ENCODE measurements at places on chromosomes 12 and 14.

- peaks cover 100% of the 10 kb centered on the region for H3K36me3 ChIP-seq
- no peaks in the 10 kb centered on the region for H3K4me1 ChIP-seq
- no peak overlapping the region for H3K4me3 ChIP-seq
- no peak overlapping the region for H3K27ac ChIP-seq
- DNase-seq: no peak
Observed at GRCh38 chr12:118035190-118036041, 18.9 kb downstream of the RFC5 start.

DNA sequence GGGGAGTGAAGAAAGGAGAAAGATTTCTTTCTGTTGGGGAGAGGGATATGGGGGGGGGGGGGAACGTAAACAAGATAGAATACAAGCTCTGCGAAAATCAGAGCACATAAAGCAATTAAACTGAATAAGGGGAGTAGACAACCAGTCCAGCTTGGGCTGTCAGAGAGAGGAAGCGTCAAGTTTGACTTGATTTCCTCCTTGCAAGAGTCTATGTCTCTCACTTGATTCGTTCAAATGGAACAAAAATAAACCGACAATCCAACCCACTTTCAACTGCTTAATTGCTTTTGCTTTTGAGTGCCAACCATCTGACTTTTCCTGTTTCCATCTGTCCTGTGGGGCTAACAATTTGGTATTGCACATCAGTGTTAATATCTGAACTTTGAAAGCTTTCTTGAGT is 942 bp downstream of the SYT1 start:
- H3K36me3 ChIP-seq: no peaks in the 10 kb centered on the region
- no peak overlapping the region for H3K4me3 ChIP-seq
- H3K4me1 ChIP-seq: peaks cover 20% of the 10 kb centered on the region
- no peaks in the 10 kb centered on the region for H3K27me3 ChIP-seq
- H3K27ac ChIP-seq: no peak overlapping the region

DNA sequence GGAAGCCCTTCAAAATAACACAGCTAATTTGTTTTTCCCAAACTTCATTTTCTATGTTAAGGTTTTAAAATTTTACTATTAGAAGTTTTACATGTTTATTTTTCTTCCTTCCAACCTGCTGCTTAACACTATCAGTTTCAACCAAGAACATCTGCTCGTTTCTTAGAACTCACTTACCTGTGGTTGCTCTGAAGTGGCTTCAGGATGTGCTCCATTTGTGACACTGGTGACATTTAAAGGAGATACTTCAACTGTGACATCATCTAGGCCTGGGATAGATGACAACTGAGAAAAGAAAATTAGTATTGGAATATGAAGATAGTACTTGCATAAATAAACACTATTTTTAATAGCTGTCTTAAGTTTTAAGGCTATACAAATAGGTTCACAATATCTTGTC is 17.9 kb downstream of the WASHC3 start:
- no peak for DNase-seq
- H3K27ac ChIP-seq: no peak overlapping the region
- H3K4me3 ChIP-seq: no peak overlapping the region
- H3K4me1 ChIP-seq: no peaks in the 10 kb centered on the region
- no peaks in the 10 kb centered on the region for H3K27me3 ChIP-seq
- peaks cover 68% of the 10 kb centered on the region for H3K36me3 ChIP-seq

DNA sequence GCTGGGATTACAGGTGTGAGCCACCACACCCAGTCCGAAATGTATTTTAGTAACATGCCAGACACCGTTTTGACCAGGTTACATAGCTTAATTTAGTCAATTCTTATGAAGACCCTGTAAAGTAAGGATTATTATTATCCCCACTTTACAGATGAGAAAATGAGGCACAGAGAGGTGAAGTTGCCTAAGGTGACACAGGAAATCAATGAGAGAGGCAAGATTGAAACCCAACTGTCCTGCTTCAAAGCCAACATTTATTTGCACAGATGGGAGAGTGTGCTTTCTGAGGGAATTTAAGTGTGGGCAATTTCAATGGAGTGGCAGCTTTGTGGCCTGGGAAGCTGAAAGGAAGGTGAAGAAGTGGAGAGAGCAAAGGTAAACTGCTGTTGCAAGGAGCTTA is 19.1 kb upstream of the EPS8 start:
- H3K27me3 ChIP-seq: no peaks in the 10 kb centered on the region
- DNase-seq: no peak
- H3K36me3 ChIP-seq: no peaks in the 10 kb centered on the region
- no peak overlapping the region for H3K27ac ChIP-seq

- no peak overlapping the region for H3K27ac ChIP-seq
- H3K4me1 ChIP-seq: no peaks in the 10 kb centered on the region
- DNase-seq: no peak
Observed at GRCh38 chr12:23543767-23544166, 405.7 kb downstream of the SOX5 start.

DNA sequence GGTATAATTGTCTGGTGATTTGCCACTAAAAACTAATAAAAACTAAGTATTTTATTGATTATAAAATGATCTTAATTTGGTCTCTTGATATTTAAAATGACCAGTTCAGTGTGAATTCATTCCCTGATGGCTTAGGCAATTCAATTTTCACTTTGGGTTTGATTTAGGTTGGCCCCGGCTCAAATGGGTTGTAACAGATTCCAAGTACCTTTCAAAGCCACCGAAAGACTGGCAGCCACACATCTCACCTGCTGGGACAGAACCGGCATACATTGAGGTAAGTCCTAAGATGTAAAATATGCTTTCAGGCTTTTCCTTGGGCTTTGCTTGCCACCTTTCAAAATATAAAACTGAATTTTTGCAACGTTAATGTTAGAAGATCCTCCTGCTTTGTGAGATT is 77.5 kb upstream of the ATF1 start:
- DNase-seq: no peak
- H3K27me3 ChIP-seq: no peaks in the 10 kb centered on the region
- H3K36me3 ChIP-seq: peaks cover 26% of the 10 kb centered on the region
- H3K4me1 ChIP-seq: no peaks in the 10 kb centered on the region
- H3K27ac ChIP-seq: no peak overlapping the region

DNA sequence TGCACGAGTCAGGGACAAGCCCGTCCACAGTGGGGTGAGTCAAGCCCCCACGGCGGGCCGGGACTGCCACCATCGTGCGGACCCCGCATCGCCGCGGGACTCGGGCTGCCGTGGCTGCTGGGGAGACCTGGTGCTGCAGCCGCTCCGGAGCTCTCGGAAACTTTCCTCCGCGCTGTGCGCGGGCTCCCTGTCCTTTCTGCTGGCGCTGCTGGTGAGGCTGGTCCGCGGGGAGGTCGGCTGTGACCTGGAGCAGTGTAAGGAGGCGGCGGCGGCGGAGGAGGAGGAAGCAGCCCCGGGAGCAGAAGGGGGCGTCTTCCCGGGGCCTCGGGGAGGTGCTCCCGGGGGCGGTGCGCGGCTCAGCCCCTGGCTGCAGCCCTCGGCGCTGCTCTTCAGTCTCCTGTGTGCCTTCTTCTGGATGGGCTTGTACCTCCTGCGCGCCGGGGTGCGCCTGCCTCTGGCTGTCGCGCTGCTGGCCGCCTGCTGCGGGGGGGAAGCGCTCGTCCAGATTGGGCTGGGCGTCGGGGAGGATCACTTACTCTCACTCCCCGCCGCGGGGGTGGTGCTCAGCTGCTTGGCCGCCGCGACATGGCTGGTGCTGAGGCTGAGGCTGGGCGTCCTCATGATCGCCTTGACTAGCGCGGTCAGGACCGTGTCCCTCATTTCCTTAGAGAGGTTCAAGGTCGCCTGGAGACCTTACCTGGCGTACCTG is 1.1 kb downstream of the PDE3A start:
- H3K27me3 ChIP-seq: no peaks in the 10 kb centered on the region
- peak; percentile 91 for DNase-seq
- H3K36me3 ChIP-seq: no peaks in the 10 kb centered on the region
- H3K4me1 ChIP-seq: no peaks in the 10 kb centered on the region

- no peaks in the 10 kb centered on the region for H3K4me1 ChIP-seq
- no peak overlapping the region for H3K27ac ChIP-seq
- no peak for DNase-seq
- no peaks in the 10 kb centered on the region for H3K36me3 ChIP-seq
- H3K4me3 ChIP-seq: no peak overlapping the region
Observed at GRCh38 chr12:53869500-53869899, 69.1 kb upstream of the HOXC13 start.

DNA sequence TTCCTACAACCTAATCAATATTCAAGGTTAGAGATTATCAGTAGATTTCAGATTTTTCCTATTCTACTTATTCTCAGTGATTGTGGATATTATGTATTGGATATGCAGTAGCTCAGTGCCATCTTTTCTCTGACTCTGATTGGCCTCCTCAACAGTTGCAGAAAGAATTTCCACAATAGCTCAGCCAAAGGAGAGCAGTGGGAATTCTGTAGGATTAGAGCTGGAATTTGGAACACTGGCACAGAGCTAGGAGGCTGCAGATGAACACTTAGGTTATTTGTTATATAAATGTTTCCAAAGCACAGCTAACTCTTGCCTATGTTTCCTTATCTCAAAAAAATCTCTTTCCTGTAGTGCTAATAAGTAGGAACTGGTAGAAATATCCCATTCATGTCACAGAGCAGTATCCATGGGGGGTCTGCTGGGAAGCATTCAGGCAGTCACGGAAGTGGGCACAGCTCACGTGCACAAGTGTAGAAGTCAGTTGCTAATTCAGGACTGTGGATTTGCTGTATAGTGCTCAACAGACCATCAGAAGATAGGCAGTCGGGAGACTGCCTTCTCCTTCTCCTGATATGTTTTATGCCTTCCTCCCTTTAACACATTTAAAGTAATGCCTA is 116.2 kb upstream of the TMEM260 start:
- H3K36me3 ChIP-seq: no peaks in the 10 kb centered on the region
- H3K27ac ChIP-seq: no peak overlapping the region
- no peak for DNase-seq
- H3K4me3 ChIP-seq: no peak overlapping the region

DNA sequence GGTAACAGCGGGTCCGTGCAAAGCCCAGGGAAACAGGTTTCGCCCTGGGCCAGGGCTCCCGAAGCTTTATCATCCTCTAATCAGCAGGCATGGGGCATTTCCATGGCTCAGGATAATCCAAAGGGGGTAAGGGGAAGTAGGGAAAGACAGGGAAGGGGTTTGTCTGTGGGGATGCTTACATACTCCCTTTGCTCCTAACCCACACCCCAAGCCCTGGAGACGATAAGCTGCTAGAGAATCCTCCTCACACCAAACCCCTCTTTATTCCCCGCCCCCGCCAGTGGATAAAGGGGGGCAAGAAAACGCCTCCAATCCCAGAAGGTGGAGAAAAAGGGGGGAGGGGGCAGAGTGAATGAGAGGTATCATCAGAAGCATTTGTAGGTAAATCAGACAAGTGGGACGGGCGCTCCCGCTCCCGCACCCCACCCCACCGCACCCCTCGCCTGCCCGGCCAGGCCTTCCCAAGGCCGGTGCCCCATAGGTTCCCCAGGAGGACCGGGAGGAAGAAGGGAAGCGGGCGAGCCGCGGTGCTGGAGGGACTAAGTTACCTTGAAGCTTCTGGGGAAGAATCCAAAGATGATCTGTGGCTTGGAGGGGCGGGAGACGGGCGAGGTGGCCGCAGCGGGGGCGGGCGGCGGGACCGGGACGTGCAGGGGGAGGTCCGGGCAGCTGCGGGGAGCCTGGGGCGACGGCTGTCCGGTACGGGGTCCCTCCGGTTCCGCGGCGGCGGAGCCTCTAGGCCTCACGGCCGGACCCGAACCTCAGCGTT is 762 bp downstream of the PPP2R5E start:
- H3K4me3 ChIP-seq: peak overlapping the region; percentile 89
- H3K36me3 ChIP-seq: peaks cover 18% of the 10 kb centered on the region
- H3K27me3 ChIP-seq: no peaks in the 10 kb centered on the region
- peaks cover 5% of the 10 kb centered on the region for H3K4me1 ChIP-seq
- H3K27ac ChIP-seq: peak overlapping the region; percentile 93
- peak; percentile 66 for DNase-seq

- no peaks in the 10 kb centered on the region for H3K36me3 ChIP-seq
- no peak overlapping the region for H3K4me3 ChIP-seq
- DNase-seq: no peak
- H3K27me3 ChIP-seq: no peaks in the 10 kb centered on the region
Observed at GRCh38 chr14:67973436-67973835, 153.9 kb downstream of the RAD51B start.

- H3K36me3 ChIP-seq: no peaks in the 10 kb centered on the region
- no peak overlapping the region for H3K27ac ChIP-seq
- no peak for DNase-seq
Observed at GRCh38 chr12:130372936-130373335, 35.2 kb downstream of the PIWIL1 start.

DNA sequence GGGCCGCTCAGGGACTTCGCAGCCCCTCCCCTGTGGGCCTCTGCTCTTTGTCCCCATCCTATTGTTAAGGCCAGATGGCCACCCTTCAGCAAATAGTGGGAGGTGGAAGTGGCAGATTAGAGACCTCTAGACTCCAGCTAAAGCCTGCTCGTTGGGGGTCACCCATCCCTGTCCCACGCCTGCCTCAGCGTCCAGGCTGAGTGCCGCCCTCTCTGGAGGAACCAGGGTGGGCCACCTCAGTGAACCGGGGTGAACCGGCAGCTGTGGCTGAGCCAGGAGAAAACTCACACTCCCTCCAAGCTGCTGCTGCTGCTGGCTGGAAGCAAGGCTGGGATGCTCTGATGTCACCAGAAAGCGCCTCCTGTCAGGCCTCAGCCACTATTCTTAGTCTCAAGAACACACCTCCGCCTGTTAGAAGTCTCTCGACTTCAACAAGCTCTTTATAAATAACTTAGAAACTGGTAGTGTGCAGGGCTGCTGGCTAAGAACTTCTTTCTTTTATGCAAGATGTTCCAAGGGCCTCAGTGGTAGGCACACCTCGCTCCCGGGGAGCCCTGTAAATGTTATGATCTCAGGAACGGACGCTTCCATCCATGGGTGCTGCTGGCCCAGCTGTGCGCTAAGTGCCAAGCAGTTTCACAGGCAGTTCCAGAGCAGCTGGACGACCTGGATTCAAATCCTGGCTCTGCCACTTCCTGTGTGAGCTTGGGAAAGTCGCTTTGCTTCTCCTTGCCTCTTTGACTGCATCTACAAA is 19.8 kb upstream of the TESC start:
- H3K27me3 ChIP-seq: no peaks in the 10 kb centered on the region
- no peaks in the 10 kb centered on the region for H3K36me3 ChIP-seq
- no peak overlapping the region for H3K27ac ChIP-seq
- no peak overlapping the region for H3K4me3 ChIP-seq

- H3K4me3 ChIP-seq: no peak overlapping the region
- H3K4me1 ChIP-seq: peaks cover 59% of the 10 kb centered on the region
- H3K27ac ChIP-seq: peak overlapping the region; percentile 24
- H3K27me3 ChIP-seq: no peaks in the 10 kb centered on the region
Observed at GRCh38 chr12:92558215-92558773, 144.5 kb upstream of the PLEKHG7 start.

DNA sequence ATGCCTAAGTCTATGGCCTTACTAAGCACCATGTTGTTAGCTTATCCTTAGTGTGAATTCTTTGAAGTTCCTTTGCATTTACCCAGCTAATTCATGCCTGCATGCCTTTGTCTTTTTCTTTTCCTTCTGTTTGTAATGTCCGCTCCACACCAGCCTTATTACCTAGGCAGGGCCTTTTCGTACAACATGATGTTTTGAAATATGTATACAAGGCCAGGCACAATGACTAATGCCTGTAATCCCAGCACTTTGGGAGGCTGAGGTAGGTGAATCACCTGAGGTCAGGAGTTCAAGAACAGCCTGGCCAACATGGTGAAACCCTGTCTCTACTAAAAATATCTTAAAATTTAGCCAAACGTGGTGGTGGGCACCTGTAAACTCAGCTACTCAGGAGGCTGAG is 1636.5 kb upstream of the SEL1L start:
- no peak overlapping the region for H3K4me3 ChIP-seq
- no peaks in the 10 kb centered on the region for H3K36me3 ChIP-seq
- H3K27ac ChIP-seq: no peak overlapping the region
- DNase-seq: no peak

- H3K4me3 ChIP-seq: no peak overlapping the region
- no peak for DNase-seq
- H3K27me3 ChIP-seq: no peaks in the 10 kb centered on the region
Observed at GRCh38 chr12:119216084-119216483, 37.4 kb downstream of the HSPB8 start.

Measured in tibial artery (tissue), 4 donors.